ENCODE measurements at places on chromosomes 5 and 9.

- peak; percentile 63 for DNase-seq
Measured at GRCh38 chr9:127683723-127684122, 23.1 kb upstream of the CFAP157 start.

GRCh38 chr9:98962181-98962560, 18.5 kb downstream of the COL15A1 start:
- DNase-seq = peak; percentile 83

DNA sequence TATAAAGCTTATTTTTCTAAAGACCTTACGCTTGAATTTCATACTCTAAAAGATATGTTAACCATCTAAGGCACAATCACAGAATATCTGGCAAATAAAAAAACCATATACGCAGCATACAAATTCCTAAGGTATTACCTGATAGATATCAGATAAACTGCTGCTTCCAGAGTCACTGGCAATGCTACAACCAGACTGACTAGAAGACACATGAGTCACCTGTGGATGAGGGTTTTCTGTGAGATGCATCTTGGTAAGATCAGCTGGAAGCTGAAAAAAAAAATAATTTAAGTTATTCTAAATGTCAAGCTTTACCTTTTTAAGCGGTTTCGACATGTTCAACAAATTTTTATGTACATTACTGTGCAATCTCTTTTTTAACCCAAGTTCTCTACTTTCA, 113.8 kb downstream of the RAPGEF6 start:
- DNase-seq = peak; percentile 60

- DNase-seq = no peak
Measured at GRCh38 chr9:17332115-17332514, 197.3 kb downstream of the CNTLN start.

DNA sequence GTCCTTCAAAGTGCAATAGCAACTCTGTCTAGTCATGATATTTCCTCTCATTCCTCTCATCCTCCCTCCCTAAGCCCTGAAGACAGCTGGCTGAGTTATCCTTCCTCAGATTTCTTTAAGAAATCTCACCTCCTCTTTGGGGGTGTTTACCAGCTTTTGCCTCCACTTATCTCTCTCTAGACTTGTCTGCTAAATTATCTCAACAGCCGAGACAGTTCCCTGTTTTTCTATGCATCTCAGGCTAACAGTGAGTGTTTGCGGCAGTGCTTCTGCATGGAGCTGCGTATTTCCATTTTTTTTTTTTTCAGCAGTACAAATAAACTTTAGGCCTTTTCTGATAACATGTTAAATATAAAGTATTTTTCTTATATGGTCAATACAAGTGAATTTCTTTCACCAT, 20.9 kb downstream of the KCTD16 start:
- no peak for DNase-seq

GRCh38 chr5:149793256-149793550, 63.1 kb downstream of the PPARGC1B start:
- no peak for DNase-seq

DNA sequence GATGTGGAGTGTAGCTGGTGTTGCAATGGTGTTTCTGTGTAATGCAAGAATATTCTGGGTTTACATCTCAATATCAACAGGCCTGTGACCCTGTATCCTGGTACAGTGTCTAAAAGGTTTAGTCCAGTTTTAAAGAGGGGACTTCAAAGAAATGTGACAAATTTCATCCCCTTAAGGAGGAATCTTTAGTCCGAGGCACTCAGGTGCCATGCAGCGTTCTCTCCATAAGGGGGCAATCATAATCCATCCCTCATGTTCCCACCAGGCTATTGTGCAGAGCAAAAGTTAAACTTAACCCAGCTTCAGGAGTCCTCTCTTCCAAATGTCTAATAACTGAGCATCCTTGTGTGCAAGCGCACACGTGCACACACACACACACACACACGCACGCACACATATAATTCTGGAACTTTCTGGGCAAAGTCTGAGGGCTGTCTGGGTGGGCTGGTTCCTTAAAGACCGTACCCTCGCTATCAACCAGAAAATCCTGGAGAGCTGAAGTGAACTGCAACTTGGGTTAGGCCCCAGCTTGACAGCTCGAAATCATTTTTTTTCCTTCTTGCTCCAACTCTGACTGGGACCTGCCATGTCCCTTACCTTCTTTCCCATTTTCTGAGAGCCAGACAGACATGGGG, 46.0 kb downstream of the CRB2 start:
- DNase-seq = peak; percentile 52

DNA sequence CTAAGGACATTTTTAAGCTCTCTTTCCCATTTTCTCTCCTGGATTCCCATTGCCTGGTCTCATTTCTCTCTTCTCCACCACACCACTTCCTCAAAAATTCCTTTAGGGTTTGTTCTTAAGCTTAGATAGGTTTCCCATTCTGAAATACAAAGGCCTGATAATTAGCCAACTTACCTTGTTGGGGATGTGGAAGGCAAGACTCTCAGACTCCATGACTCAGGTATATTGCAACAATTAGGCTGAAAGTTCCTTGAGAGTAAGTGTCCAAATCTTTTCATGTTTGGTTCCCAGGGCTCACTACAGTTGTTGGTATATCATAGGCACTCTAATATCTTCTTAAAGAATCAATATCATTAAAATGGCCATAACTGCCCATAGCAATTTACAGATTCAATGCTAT, 43.6 kb downstream of the FXN start:
- DNase-seq = no peak
